ENCODE measurements at places on chromosomes 3 and 15.
A peak's percentile ranks its signal among the peaks of the same experiment; 100 is the strongest.

- DNase-seq = no peak
Measured at GRCh38 chr3:152460936-152461335, 192.2 kb downstream of the MBNL1 start.

- DNase-seq = no peak
Measured at GRCh38 chr15:98953968-98954367, 53.6 kb downstream of the PGPEP1L start.

- DNase-seq = no peak
Measured at GRCh38 chr15:87732976-87733375, 523.6 kb downstream of the NTRK3 start.

DNA sequence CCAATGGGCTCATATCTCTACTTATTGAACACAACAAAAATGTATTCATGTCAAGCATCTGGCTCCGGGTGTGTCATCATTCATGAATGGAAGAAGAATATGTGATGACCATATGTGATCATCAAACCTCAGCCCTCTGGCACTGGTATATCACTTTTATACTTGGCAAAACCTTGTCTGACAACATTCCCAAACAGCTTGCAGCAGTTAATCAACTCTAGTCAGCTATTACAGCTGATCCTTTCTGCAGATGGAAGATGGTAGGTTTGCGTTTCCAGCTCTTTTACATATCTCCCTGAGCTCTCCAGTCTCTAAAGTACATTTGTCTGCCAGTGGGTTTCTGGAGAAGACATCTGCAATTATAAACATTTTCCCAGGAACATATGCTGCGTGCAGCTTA is 6.6 kb downstream of the PLSCR5 start:
- no peak for DNase-seq

- DNase-seq = no peak
Measured at GRCh38 chr15:39181056-39181747, 399.7 kb upstream of the THBS1 start.

DNA sequence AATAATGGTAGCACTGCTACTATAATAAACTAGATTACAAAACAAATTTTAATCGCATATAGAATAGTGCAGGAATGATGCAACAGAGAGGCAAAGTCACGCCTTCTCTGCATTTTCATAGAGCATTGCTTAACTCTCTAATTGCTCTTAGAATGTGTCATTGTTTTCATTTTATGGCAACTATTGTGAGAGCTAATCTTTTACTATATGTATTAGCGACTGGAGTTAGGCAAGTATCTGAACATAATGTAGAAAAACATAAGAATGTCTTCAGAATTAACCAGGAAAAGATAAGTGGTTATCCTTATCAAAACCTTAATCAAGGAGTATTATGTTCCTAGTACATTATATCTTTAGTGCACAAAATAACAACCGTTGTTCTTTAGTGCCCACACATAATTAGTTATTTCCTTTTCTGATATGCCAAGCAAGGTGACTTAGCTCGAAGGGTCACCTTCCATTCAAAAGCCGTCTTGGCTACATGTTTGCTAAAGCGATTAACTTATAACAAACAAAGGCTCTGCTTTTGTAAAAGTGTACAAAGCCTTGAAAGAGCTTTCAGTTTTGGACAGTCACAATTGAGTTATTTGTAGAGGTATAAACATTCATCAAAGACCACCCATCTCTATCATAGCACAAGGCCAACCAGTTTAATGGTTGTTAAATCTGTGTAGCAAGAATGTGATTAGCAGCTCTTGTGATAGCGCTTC is 1328.9 kb downstream of the ROBO2 start:
- DNase-seq = no peak

DNA sequence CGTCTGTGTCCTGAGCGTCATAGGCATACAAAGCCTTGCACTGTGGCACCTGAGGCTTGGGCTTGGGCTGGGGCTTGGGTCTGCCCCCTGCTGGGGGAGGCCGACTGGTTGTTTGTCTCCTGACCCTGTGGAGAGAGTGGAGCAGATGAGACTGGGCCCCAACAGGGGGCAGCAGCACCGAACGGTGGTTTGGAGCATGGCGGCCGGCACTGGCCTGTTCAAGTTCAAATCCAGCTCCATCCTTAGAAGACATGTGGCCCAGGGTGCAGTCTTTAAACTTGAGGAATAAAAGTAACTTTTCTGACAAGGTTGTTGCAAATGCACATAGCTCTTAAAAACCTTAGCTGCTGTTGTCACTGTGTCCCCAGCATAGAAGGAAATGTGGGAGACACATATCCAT is 33.3 kb downstream of the CCNB2 start:
- DNase-seq = peak; percentile 53

DNA sequence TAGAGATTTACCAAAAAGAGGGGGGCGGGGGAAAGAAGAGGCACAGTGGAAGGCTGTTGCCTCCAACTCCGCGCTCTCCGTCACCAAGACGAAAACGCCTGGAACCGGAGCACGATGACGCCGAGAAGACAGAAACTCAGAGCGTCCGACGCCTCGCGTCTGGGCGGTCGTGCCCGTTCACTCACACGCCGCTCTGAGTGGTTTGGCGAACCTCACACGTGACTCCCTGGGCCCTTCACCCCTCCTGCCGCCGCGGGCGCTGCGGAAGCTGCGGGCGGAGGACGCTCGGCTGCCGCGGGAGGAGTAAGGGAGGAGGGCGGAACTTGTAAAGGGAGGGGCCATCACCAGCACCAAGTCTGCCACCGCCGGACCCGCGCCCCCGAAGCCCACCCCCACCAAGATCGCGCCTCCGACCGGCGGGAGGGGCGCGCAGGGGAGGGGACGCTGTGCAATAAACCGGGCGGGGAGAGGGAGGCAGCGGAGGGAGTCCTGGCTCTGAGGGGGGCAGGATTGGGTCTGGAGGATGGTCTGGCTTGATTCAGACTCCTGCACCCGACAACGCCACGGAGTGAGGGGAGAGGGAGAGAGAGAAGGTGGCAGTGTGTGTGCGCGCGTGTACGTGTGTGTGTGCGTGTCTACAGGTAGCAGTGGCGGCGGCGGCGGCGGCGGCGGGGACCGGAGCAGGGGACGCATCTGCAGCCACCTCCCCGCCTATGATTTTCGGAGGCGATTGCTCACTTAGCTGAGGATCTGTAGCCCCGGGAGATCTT is 1.9 kb upstream of the NLGN1 start:
- peak; percentile 37 for DNase-seq

DNA sequence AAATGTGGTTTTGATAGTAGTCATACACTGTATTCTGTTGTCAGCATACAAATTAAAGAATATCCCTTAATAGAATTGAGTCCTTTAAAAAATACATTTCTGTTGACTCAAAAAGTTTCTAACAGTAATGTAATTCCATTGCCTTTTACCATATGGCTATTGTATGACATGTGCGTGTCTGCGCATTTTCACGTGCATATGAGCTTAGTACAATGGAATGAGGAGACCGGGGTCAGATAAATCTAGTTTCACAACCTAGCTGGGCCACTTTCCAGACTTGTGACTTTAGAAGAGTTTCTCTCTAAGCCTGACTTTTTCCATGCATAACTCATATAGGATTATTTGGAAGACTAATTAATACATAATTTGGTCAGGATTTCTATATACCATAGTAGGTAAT is 38.7 kb downstream of the ZBTB38 start:
- DNase-seq = no peak

DNA sequence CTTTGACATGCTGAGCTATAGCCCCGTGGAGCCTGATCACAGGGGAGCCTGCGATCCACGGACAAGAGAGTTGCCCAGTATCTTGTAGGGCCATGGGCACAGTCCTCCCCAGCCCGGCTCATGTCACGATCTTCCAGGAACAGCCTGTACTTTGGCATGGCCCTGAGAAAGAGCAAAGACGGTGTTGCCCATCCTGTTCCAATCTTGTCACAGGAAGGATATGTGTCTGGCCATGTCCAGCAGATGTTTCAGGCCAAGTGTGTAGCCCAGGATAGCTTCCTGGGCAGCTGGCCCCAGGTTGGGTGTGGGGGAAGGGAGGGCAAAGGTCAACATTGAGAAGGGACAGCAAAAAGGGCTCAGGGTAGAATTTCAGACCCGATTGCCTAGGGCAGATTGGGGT is 17.0 kb upstream of the RPL29 start:
- no peak for DNase-seq

DNA sequence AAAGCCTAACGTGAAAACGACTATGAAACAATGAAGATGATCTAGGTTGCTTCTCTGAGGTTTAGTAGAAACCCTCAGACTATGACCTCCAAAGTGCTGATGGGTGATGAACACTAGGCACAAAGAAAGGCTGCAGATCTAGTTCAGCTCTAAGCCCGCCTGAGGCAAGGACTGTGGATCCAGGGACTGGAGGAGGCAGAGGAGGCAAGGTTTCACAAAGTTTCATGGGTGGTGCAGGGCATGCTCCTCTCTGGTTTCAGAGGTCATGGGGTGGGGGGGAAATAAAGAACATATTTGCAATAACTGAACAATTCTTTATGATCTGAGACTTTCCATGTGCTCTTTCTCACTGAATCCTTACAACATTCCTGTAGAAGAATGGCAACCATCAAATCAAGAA is 679.2 kb downstream of the NTRK3 start:
- no peak for DNase-seq

GRCh38 chr3:161508852-161509477 is 12.4 kb downstream of the OTOL1 start:
- no peak for DNase-seq

- no peak for DNase-seq
Measured at GRCh38 chr3:58572013-58572633, 5.1 kb downstream of the FAM107A start.

GRCh38 chr3:177146646-177147045 is 50.6 kb downstream of the TBL1XR1 start:
- DNase-seq = no peak

DNA sequence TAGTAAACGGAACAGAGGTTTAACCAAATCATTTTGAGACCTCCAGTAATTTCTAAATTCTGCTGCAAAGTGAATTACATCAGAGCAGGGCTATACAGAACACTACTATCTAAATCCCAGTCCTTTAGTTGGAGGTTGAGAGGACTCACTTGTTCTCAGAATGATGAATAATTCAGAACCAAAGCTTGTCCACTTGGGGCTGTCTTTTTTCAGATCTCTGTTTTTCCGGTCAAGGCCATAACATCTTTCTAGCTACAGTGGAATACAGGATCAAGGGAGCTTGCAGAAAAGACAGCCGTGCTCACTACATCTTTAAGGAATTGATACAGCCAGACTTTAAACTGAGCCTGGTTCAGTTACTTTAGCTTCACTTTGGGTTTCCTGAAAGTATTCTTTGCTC is 194.5 kb downstream of the EFHB start:
- DNase-seq = no peak

GRCh38 chr3:22536541-22536940 is 666.6 kb upstream of the UBE2E2 start:
- DNase-seq = no peak

DNA sequence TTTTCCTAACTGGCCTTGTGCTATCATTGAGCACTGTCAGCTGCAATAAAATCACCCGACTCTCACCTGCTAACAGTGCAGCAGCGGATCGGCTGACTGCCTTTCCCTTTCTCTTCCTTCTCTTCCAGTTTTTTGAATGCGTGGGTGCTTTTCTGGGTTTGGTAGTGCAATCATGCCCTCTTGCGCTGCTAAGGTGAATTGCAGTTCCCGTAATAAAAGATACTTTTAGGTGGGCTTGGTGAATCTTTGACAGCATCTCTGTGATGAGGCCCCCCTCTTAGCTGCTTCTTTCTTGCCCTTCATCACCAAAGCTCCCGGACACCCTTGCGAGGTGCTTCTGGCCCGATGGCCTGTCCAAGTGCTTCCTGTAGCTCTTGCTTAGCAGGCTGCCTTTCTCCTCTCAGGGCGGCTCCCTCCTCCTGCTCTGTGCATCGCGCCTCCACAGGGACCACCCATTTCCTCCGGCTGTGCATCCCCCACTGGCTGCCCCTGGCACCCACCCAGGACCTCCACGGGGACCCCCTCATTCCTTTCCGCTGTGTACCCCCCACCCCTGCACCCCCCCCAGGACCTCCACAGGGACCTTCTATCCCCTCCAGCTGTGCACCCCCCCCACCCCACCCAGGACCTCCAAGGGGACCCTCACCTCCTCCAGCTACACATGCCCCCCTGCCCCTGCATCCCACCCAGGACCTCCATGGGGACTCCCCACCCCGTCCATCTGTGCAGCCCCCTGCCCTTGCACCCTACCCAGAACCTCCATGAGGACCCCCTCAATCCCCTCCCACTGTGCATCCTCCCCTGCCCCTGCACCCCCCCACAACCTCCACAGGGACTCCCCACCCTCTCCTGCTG is 50.8 kb upstream of the RPL32 start:
- peak; percentile 46 for DNase-seq

DNA sequence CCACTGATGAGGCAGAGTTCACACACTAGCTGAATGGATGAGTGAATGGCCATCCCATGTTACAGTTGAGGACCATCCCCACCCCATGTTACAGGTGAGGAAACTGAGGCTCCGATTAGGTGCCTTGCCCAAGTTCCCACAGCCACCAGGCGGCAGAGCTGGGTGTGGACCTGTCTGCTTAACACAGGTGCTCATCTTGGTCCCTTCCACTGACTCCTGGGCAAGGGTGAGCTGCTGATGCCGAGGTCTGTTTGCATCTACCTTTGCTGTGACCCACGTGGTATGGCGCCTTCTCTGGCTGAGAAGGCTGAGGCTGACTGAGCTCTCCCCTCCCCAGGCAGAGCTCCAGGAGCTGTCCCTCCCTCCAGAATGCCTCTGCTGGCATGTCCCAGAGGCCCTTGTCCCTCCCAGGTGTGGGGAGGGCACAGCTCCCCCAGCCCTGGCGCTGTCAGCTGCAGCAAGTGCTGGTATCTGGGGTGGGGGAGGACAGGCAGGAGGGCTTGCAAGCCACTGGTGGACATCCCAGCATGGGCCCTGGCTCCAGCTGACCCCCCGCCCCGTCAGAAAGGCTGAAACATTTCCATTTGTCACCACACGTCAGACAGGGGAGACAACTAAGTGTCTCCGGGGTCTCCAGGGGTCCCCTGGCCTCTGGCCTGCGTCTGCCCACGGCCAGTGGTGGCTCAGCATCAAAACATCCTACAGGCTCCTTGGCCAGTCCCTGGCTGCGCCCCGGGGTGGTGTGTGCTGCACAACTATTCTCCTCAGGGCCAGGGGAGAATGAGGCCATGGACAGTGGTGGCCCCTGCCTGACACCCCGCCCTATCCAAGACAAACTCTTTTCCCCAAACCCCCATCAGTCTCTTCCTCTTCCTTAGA is 105.4 kb downstream of the ADCY5 start:
- DNase-seq = no peak

Data from activated CD4-positive, CD25-positive, alpha-beta regulatory T cell treated with anti-CD3 and anti-CD28 coated beads, Interleukin-2, amount 50 U/mL, for 72 hours (primary cell).